ENCODE measurements at places on chromosomes 11 and 22. TPM values are rescaled to one million over a fixed set of nuclear protein-coding genes. Genes with fewer than 3 reads are reported as not detected.

DNA sequence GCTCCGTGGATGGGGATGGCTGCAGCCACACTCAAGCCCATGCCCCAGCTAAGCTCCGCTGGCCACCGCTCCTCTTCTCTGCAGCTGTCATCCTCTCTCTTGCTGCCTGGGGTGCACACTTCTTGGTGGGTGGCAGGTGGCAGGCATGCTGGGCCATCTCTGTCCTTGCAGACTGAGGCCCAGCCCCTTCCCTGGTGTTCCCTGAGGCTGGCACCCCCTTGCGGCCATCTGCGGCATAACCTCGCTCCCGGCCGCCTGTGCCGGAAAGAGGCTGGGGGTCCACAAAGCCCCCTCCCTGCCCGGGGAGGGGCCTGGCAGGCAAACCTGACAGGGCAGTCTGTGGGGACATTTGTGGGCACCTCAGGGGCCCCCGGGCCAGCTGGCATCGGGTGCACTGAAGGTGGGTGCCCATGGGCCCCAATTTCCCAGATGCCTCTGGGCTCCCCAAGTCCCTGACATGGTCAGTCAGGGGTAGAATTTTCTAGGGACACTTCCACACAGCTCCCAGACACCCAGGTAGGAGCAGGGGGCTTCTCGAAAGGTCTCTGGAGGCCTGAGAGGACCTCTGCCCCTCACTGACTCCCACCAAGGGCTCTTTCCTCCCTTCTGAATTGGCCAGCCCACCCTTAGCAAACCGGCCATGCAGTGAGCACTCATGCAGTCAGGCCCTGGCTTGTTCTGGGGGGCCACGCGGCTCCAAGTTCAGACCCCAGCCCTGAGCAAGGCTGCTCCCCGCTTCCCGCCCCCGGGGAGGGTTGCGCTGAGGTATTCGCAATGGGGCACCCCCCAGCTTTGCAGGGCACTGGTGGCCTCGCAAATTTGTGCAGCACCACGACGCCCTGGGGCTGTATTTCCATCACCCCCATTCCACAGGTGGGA is 23.5 kb upstream of the TH start:
- DNase-seq: peak; percentile 60

DNA sequence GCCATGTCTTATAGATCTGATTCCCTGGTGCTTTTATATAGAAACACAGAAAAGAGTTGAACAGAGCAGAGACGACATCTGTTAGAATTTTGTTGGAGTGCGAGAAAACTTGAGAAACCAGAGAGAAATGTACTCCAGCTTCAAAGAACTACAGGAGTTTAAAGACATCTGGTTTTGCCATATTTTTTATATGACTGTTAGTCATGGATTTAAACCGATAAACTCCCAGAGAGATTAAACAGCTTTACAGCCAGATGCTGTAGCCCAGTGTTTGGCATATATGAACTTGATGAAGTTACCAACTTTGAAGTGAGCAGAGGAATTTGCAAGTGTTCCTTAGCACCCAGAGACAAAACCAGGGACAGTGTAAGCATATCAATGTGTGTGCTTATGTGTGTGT is 1083.1 kb downstream of the LRRC4C start:
- DNase-seq: no peak

Gene LRFN4
- total RNA-seq: 0.78 TPM

Gene OR5D13
- not detected for total RNA-seq

Gene H19
- 192 TPM for total RNA-seq

GRCh38 chr11:111978028-111978771 is 41.1 kb downstream of the DIXDC1 start:
- DNase-seq: peak; percentile 23

- DNase-seq: no peak
Observed at GRCh38 chr11:120646206-120646605, 134.7 kb downstream of the GRIK4 start.

GRCh38 chr11:62707277-62707861 is at the start of the genes BSCL2 and GNG3:
Gene BSCL2 (minus strand): TSS chr11:62707424. CDS start chr11:62707195, 229 bp downstream.
Gene GNG3 (plus strand): TSS chr11:62707676. CDS start chr11:62708296, 620 bp downstream.
- no peak for DNase-seq

All from right lobe of liver (tissue), 6 donors.